ENCODE measurements at places on chromosomes 5 and 9. TPM values are rescaled to one million over a fixed set of nuclear protein-coding genes. Genes with fewer than 3 reads are reported as not detected.

Gene PCDHGA11
- 8.1 TPM for total RNA-seq

Gene NUTM2F
- not detected for total RNA-seq

GRCh38 chr5:114953565-114953964 lies 216.1 kb downstream of the TRIM36 start:
- no peak for DNase-seq

Gene COL27A1
- total RNA-seq = 6.7 TPM

Gene UBE2R2
- total RNA-seq = 31.4 TPM

- peak; percentile 42 for DNase-seq
Measured at GRCh38 chr9:88535226-88536022, 446 bp downstream of the NXNL2 start.

Gene CEMIP2
- total RNA-seq = 38.0 TPM

DNA sequence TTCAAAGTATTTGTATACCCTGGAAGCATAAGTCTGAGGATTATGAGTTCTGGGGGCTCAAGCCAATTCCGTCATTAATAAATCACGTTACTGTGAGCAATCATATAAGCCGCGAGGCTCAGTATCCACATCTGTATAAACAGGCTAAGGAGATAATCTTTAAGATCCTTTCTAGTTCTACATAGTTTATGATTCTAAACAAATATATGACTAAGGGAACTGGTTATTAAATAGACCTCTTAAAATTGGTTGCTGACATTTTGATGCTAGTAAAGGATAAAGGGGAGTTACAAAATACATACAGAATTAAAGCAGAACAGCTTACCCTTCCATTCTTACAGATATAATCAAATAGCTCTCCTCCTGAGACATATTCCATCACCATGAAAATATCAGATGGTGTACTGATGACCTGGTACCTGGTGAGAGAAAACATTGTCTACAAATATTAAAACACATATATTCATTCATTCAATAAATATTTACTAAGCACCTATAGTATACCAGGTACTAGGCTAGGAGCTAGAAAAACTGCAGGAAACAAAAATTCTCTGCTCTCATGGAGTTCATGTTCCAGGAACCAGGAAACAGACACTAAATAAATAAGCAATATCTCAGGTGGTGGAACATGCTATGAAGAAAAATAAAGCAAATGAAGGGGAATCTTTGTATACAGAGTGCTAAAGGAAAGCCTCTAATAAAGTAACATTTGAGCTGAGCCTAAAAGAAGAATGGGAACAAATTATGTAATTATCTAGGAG lies 19.5 kb upstream of the TTC33 start:
- no peak for DNase-seq

DNA sequence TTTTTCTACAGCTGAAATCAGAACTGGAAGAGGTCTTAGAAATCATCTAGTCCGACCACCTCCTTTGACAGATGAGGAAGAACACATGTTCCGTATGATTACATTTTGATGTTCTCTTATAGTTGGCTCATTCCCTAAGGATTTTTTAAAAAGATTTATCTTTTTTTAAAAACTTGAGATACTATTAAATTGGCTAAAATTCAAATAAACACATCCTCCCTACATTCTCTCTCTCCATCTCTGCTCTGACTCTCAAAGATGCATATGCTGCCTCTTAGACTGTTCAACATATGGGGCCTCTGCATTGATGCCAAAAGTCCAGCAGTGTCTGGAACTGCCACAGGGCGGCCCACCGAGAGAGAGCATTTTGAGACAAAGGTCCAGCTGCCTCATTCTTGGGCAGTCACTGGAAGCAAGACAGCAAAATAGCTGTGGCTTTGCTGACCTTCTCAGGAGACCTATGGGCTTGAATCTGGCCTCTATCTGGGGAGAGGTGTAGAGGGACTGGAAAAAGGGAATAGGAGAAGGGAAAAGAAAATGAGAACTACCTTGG lies 12.8 kb upstream of the TSSK1B start:
- no peak for DNase-seq

DNA sequence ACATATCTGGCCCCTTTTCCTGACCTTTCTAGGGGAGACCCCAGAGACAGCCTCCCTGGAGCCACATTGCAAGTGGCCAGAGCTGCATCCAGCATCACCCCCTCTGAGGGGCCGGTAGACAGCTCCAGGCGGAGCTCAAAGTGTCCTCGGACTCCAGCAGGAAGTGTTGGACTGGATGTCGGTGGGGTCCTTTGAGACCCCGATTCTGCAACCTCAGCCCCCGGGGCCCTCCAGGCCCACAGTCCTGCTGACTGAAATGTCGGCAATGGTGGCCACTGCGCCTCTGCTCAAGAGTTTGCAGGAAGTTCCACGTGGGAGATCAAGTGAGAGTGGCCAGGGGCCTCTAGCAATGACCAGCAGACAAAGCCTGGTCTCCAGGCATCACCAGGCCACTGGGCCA lies 115.9 kb upstream of the FOXD4L5 start:
- no peak for DNase-seq

DNA sequence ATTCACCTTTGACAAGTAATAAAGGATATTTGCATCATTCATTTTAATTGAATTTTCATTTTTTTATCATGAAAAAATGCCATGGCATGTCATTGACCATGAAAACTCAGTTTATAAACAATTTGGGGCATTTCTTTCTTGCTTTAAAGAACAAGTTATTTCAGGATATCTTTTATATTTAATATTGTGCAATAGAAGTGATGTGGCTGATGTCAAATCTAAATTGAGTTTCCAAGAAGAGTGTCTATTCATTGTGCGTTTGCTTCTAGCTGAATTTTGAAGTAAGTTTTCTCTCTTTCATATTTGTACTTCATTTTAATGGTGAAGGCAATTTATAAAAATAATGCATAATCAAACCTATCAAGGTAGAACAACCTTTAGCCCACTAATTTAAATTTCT lies 30.5 kb downstream of the MACIR start:
- no peak for DNase-seq

- DNase-seq = no peak
Measured at GRCh38 chr5:103445426-103446035, 117.1 kb downstream of the NUDT12 start.

DNA sequence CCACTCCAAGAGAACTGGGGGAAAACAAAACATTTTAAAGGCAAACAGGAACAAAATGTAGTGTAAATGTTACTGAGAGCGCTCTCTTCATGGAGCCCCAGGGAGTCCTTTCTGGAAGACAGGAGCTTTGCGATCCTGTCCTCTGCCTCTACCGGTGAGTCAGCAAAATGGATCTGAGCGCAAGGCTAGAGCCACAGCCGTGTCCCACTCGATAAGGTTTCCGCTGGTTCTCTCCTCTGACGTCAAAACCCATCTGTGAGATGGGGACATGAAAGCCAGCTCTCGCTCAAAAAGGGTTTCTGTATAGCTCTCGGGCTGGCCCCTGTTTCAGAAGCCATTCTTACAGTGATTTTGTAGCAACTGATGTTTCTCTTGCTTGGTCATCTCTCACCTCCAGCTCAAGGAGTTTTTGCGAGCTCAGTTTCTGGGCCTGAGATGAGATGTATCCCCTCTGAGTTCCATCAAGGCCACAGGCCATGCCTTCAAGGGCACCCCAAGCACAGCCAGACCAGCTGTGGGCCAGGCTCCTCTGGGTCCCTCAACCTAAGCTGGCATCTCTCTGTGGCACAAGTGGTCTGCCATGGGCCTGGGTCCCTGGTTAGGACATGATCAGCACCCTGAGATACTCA lies 101.6 kb downstream of the FSTL4 start:
- no peak for DNase-seq

DNA sequence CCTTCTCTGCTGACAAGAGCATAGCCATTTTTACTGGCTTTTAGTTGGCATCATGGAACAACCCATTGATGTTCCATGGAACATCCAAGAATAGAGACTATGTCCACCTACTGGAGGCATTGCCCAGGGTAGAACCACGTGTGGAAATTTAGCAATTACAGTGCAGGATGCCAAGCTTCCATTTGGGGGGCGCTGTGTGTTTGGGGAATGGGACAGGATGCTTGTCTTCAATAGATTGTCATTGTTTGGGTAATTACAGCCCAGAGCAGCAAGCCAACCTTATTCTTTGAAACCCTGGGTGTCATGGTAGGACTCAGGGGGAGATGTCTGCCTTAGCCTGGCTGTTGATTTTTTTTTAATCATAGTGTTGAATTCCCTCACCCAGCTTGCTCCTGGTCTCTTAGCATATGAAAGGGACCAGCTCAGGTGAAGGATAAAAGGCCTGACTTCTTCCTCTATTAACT lies 171.1 kb downstream of the DOCK2 start:
- no peak for DNase-seq

- no peak for DNase-seq
Measured at GRCh38 chr5:155954701-155955445, 372.1 kb upstream of the SGCD start.

DNA sequence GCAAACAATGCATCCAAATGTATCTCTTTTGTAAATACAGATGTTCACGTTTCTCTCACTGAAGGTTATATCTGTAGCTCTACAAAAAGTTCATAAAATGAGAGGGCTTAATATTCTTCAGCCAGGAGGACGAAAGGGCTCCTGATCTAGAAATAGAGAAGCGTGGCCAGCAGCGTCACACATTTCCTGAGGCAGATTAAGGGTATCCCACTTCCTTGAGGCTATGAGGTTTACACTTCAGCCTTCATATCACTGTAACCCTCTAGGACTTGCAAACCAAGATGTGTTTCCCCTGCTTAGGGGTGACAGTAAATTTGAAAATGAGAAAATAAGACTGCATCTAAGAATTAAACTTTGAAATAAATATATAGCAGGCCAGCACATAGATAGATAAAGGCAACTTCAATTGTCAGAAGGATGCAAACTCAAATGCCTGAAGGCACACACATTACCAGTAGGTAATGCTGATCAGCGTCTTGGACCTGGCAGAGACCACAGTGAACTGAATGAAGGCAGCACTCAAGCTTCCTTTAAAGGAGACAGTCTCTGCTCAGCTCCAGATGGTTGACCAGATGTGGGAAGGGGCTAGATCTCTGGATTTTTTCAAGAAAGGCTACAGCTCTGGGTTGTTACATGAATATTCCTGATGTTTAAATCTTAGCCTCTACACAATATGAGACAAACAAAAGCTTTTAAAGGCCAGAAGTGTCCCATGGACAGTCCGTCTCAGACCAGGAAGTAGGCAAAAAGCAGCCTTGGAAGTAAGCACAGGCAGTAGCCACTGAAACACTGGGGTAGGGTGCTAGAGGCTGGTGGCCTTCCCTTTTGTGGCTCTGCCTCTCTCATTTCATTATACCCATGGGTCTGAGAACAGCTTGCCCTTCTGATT lies 197.7 kb downstream of the MCTP1 start:
- DNase-seq = no peak

DNA sequence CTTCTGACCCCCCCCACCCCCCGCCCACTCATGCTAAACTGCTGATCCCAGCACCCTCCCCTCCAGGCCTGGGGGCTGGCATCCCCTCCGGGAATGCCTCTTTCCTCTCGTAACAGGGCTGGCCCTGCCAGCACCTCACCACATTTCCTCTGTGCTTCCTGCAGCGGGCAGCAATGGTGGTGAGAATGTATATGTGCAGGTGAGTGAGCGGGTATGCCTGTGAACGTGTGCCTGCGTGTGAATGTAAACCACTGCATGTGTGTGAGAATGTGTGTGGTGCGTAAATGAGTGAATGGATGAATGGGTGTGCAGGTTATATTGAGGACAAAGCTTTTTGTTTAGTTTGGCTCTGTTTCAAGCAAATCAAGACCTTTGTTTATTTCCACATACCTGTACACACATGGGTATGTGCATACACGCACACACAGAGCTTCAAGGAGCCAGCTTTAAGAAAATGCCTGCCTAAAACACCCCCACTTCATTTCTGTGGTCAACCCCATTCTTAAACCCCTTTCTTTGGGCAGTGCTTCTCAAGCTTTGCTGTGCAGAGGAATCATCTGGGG lies 95.7 kb upstream of the SHB start:
- DNase-seq = no peak

Gene NR5A1
- not detected for total RNA-seq

Gene SPINK5
- total RNA-seq = 6.7 TPM

GRCh38 chr5:61493973-61494372 lies 161.9 kb downstream of the ZSWIM6 start:
- no peak for DNase-seq

Gene LSM11
- total RNA-seq = 2.2 TPM

GRCh38 chr5:31477971-31478370 lies 53.9 kb downstream of the DROSHA start:
- no peak for DNase-seq

- DNase-seq = no peak
Measured at GRCh38 chr5:103923616-103924168, 361.1 kb upstream of the NUDT12 start.

Gene HAVCR1
- total RNA-seq = 0.40 TPM

DNA sequence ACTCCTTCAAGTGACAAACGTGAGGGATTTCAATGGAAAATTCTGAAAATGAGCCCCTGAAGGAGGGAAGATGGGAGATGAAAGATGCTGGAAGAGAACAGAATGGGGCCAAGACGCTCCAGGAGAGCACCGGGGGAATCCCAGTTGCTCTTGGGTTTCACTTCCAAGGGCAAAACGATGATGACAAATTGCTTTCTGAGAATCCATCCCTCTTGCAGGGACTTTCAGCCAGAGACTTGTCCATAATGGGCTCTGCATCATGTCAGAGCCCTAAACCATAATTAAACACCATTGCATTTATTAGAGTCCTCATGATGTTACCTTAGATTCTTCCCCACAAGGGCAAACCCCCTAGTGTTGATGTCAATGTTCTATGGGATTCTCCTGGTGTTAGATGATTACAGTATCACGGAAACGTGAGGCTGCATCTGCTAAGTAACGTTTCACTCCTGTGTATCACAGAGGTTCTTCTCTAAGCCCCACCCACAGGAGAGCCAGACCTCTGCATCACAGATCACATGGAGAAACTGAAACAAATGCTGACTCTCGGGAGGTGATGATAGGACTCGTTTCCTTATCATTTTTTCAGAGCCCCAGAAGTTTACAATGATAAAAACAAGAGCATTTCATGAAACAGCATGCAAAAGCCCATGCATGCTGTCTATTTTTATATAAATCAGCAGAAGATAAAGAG lies 114.4 kb downstream of the TENT4A start:
- DNase-seq = no peak

Gene AGGF1
- 27.7 TPM for total RNA-seq

DNA sequence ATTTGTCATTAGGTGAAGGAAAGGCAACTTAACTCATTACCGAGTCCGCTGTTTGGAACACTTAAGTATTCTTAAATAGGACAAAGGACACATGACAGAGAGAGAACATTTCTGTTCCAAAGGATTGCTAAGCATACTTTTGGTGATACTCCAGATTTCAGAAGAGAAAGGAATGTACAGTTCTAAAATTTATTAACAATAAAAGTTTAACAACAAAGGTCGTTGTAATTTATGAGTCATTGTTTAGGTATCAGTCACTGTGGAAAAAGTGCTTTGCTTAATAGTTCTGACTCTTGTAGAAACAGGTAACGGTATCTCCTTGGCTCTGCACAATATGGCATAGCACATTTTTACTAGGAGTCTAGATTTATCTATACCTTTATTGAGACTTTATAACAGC lies 36.3 kb upstream of the PAM start:
- DNase-seq = no peak

Gene SLC46A2
- total RNA-seq = not detected

- DNase-seq = no peak
Measured at GRCh38 chr9:133629221-133630110, 6.7 kb upstream of the DBH start.

- no peak for DNase-seq
Measured at GRCh38 chr9:75041041-75041440, 12.9 kb upstream of the CARNMT1 start.

Gene DBH
- total RNA-seq = 0.11 TPM
